ENCODE measurements at places on chromosomes 6 and 20.

DNA sequence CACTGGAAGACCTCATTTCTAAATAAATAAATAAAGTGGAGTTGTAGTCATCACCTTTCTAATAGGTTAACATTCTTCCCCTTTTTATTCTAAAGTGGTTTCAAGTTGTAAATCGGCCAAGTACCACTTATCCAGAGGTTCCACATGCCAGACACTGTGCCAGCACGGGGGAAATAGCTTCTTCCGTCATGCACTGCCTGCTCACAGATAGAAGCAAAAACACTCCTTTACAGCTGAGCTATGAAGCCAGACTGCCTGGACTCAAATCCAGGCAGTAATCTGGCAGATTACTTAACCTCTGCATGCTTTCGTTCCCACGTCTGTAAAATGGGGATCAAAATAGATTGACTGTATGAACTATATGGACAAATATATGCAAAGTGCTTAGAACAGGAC lies 17.2 kb upstream of the SCML4 start:
- DNase-seq, result no peak

- DNase-seq, result no peak
Measured at GRCh38 chr6:401994-402640, 10.6 kb downstream of the IRF4 start.

- DNase-seq, result no peak
Measured at GRCh38 chr20:51353491-51353890, 189.0 kb downstream of the NFATC2 start.

- DNase-seq, result peak; percentile 58
Measured at GRCh38 chr6:99330159-99330558, 19.3 kb downstream of the FAXC start.

DNA sequence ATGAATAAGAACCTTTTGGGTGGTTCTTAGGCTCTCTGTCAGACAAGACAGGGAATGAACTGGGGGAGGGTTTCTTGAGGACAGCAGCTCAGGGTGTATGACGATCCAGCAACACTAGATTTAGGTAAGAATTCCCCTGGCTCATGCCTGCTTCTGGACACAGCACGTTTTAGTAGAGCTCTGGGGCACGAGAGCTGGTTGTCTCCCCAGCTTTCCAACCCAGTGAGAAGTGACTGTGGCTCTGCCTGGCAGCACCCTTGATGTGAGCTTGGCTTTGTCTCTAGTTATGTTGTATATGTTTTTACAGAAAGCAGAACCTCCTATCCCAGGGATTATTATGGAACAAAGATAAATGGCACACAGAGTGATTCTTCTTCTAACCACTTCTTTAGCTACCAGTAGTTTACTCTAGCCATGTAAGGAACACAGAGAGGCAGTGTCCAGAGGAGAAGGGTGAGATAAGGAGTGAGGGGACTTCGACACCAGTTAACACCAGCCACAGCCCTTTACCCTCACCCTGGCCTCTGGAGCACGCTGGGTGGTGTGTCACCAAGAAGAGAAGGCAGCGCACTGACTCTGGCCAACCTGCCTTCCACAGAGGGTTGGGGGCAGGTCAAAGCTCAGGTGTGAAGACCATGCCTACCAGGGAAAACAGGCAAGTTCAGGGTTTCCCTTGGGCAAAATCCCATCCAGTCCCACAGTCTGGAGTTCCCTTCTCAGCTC lies 3.9 kb downstream of the APOBEC2 start:
- DNase-seq, result no peak

- no peak for DNase-seq
Measured at GRCh38 chr20:13017235-13017634, 8.5 kb downstream of the SPTLC3 start.

- DNase-seq, result no peak
Measured at GRCh38 chr6:41150671-41151070, 3.5 kb downstream of the TREML1 start.

DNA sequence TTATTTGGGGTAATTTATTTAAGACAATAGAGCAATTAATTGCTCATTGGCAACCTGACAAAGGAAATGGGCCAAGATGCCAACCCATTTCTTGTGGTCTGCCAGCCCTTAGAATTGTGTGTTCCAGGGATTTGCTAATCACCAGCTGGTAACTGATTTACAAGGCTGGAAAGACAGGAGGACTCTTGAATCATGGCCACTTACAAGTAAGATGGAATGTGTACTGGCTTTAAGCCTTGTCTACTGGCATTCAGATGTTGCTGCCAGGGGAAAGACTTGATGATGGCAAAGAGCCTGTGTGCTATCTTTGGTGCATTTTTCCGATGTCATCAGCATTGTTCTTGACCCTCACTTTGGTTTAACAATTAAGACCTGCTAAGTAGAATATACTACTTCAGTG lies 91.0 kb downstream of the BCKDHB start:
- peak; percentile 21 for DNase-seq

- DNase-seq, result peak; percentile 25
Measured at GRCh38 chr6:34543421-34543820, 12.7 kb downstream of the SPDEF start.

DNA sequence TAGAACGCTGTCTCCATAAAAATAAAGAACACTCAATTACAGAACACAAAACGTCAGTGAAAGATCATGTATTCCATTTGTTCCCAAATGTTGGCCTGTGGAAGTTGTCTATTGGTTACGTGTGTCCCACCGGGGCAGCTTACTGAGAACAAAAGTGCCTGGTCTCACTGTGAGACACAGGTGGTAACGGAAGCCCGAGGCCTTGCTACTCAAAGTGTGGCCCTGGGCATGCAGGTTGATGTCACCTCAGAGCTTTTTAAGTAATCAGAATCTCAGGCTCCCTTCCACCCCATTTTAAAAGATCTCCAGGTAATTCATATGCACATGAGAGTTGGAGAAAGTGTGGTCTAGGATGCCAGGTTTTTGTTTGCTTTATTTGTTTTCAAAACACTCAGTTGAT lies 422.5 kb upstream of the OPRM1 start:
- DNase-seq, result no peak

Data from fibroblast of skin of abdomen (primary cell).